ENCODE measurements at places on chromosomes 16 and 17.

- DNase-seq = peak; percentile 76
Measured at GRCh38 chr16:30628628-30629540, 18.7 kb upstream of the ZNF689 start.

GRCh38 chr17:31291820-31292219, 5.2 kb downstream of the OMG start:
- no peak for DNase-seq

DNA sequence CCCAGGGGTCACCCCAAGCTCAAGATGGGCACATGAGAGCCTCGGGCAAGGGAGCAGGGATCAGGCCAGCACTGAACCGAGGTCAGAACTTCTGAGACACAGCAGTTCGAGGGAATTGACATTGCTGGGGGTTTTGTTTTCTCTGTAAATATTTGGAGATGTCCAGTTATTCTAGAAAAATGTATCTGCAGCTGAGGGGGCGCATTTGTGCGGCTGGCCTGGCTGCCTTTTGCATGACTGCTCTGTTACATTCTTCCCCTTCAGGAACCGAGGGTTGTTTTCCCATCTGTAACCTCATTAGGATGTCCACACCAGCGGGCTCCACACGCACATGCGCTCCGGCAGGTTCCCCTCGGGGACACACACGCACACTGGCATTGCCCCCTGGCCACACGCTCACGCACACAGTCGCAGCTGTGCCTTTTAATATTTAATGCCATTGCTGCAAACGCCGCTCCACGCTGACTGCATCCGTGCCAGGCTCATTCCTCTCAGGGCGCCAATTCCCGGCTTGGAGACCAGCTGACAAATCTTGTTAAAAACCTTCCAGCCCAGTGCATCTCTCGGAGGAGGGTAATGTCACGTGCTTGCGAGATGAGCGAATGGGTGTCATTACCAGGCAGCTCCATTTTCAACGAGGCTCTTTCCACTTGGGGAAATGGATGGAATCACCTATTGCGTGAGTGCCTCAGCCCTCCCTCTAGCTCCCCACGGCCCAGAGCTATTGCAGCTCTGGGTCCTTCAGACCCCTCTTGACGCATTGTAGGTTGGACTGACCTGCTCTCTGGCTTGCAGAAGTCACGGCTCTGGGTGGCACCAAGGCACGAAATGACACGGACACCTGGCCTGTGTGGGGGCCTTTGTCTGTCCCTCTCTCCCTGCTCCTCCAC, 13.1 kb downstream of the CCR7 start:
- peak; percentile 46 for DNase-seq

DNA sequence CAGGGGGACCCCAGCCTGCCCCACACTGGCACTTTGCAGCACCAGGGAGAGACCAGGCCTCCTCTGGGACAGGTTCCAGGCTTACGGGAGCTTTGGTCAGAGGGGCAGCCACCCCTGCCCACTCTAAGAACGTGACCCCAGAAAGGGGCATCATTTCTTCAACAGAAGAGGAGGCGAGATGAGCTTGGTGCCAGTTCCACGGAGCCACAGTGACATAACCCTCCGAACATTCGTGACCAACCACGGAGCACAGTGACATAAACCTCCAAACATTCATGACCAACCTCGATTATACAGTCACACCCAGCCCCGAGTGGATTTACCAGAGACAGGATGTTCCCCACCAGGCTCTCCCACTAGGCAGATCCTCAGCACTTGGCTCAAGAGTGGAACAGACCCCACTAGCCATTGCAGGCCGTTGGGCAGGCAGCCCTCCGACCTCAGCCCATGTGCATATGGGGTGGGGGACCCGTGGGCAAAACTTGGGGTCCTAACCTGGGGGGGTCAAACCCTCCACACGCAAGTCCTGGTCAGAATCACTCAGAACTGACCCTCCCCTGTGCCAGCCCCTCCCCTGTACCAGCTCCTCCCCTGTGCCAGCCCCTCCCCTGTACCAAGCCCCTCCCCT, 112.9 kb downstream of the METRNL start:
- peak; percentile 35 for DNase-seq

GRCh38 chr17:41678411-41678906, 10.2 kb upstream of the EIF1 start:
- DNase-seq = peak; percentile 92

DNA sequence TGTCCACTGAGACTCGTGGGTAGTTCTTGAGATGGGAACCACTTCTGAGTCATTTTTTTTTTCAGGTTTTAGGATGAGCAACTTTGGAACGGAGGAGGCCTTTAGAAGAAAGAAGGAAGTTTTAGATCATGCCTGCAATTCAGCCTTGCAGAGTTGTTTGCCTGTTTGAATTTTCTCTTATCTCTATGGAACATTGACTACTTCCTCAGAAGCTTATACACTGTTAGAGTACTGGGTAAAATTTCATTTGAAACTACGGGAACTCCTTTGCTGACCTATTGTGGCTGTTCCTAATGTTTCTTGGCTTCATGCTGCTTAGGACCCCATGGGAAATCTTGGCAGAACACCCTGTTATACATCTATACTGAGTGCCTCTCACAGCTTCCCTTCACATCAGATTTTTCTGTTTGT, 70.8 kb downstream of the MAP2K6 start:
- DNase-seq = no peak

GRCh38 chr16:57131351-57131970, 39.1 kb downstream of the CPNE2 start:
- no peak for DNase-seq

DNA sequence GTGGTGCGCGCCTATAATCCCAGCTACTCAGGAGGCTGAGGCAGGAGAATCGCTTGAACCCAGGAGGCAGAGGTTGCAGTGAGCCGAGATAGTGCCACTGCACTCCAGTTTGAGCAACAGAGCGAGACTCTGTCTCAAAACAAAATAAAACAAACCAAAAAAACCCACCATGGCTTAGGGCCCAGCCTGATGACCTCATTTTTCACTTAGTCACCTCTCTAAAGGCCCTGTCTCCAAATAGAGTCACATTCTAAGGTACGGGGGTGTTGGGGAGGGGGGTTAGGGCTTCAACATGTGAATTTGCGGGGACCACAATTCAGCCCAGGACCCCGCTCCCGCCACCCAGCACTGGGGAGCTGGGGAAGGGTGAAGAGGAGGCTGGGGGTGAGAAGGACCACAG, 1.4 kb upstream of the STH start:
- DNase-seq = peak; percentile 17

GRCh38 chr17:17157041-17157440, 49.1 kb downstream of the PLD6 start:
- DNase-seq = no peak

DNA sequence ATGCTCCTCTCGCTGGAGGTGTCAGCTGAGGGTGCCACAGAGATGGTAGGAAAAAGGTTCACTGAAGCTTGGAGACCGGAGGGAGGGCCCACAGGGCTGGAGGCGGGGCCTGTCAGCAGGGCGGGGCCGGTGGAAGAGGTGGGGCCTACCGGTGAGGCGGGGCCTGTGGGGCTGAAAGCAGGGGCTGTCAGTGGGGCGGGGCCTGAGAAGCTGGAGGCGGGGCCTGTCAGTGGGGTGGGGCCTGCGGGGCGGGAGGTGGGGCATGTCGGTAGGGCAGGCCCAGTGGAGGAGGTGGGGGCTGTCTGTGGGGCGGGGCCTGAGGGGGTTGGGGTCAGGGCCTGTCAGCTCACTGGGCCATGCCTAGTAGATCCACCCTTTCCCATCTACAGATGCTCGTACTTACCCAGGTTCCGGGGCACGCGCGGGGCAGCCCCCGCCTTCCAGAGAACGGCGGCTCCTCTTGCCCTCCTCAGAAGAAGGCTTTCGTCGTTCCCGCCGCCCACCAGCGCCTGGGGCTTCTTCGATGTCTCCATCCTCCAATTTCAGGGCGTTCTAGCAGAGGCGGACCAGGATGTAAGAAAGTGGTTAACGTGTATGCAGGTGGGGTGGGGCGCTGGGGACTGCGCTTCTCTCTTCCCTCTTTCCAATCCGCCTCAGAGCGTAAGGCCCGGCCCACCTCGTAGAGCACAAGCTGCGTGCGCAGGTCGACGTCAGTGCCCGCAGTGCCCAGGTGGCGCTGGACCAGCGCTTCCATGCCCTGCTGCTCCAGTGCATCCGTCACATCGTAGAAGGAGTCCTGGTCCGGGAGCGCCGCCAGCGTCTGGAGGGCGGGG, 9.8 kb downstream of the TMEM208 start:
- peak; percentile 45 for DNase-seq

GRCh38 chr17:43935204-43935925, 6.9 kb downstream of the PPY start:
- no peak for DNase-seq

DNA sequence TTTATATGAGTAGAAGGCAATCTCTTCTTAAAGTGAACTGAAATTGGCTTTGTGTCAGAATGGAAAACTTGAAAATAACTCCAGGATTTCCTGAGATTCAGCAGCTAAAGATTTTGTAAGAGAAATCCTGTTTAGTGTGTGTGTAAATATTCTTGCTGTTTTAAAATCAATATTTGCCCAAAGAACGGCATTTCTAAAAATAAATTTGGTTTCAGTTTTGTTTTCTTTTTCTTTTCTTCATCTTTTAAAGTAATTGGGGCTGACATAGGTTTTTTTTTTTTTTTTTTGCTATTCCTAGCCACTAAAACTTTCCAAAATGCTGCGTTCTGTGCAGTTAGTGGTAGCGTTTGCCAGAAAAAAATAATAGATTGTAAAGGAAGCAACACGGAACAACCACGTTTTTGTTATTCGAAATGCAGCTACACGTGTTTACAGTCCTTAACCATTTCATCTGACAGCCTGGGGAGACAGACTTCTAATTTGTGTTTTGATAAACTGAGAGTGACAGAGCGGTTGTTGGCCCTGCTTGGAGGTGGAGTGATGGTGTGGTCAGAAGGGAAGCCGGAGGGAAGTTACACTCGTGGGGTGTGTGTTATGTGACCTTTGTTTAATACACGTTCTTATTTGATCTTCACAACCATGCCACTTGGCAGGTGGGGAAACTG, 21.6 kb upstream of the SMPD3 start:
- DNase-seq = no peak

DNA sequence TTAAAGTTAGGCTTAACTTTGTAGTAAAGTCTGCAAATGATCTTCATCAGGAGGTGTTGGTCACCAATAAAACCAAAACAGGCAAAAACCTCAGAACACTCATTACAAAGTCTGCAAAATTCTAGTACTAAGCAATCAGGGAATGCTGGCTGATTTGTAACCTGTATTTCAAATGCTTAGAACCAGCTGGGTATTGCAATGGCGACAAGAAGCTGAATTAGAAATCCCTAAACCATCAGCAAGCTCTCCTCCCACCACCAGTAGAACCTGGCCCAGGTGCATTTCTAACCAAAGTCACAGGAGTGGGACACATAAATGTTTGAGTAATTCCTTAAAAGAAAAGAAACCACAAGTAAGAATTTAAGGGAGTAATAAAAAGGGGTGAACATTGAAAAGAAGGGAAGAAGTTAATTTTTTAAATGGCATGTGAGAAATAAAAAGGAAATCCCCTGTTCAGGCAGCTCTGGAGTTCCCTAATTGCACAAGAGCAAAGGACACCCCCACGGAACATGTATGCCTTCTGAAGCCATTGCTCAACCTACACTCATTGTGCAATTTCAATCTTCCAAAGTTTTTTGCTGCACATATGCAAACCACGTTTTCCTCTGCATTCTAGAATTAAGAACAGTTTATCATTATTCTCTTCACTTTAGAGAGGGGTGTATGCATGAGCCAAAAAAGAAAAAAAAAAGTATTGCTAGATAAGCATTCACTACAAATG, 102.9 kb downstream of the HIC1 start:
- no peak for DNase-seq

DNA sequence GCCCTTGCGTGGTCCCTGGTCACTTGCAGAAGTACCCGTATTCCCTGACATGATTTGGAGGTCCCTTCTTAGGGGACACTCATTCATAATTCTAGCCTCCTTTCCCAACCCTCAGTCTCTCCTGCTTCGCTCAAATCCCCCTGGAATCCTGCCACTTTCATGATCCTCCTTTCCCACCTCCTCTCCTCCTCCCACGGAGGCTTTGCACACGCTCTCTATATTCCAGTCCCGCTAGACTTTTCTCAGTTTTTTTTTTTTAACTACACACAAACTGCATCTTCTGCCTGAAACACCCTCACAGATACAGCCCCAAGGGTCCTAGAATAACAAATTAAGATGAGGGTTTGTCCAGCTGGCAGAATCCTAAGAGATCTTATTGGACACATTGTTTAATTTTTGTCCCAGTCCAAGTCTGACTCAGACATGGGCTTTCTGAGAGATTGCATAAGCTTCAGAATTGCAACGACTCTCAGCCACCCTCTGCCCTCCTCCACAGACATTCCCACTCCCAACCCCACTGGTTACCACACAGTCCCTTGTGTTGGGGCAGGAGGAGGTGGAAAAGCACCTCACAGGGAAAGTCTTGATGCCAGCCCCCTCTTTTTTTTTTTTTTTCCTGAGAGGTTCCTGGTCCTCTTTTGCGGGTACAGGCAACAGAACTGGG, 739.5 kb upstream of the EEF2KMT start:
- DNase-seq = no peak

GRCh38 chr17:64037802-64038201, 17.4 kb upstream of the ICAM2 start:
- no peak for DNase-seq

DNA sequence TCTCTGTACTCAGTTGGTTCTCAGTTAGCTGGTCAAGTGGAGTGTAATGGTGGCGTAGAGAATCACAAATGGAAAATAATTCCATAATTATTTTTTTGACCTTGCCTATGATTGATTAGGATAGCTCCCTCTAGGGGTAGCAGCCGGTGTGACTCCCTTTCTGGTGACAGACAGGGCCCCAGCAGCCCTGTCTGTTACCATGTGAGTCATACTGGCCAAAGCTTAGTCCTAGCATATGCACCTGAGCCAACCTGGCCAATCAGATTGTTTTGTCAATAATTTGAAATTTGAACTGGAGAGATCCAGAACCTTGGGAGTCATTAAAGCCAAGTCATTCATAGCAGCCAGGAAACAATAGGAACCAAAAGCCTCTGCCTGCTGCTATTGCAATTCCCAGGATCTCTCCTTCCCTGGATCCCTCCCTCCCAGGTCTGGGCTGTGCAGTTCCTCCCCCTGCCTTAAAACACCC, 5.6 kb downstream of the PNPO start:
- DNase-seq = peak; percentile 96

DNA sequence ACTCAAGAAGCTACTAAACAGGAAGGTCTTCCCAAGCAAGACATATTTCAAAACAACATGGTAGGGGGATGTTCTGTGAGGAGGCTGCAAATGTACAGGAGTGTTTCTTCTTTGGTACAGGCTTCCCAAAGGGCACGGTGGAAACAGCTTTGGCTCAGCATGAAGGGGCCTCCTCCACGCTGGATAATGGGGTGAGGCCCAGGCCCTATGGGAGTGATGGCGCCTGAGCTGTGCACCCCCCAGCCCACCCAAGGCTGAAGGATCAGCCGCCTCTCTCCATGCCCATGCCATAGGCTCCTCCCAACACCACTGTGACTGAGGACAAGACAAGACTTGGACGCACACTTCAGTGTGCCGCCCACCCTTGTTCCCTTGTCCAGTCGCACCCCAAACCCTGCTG, 6.8 kb downstream of the CD300E start:
- DNase-seq = no peak
